ENCODE measurements at places on chromosomes 13 and 19. TPM values are rescaled to one million over a fixed set of nuclear protein-coding genes. Genes with fewer than 3 reads are reported as not detected.

- DNase-seq = peak; percentile 86
These were observed 10.6 kb upstream of the UBE2S start for GRCh38 chr19:55418185-55418584.

- no peak for DNase-seq
These were observed 55.4 kb upstream of the ZNF724 start for GRCh38 chr19:23305555-23305954.

PSG6 gene
- total RNA-seq = not detected

DNA sequence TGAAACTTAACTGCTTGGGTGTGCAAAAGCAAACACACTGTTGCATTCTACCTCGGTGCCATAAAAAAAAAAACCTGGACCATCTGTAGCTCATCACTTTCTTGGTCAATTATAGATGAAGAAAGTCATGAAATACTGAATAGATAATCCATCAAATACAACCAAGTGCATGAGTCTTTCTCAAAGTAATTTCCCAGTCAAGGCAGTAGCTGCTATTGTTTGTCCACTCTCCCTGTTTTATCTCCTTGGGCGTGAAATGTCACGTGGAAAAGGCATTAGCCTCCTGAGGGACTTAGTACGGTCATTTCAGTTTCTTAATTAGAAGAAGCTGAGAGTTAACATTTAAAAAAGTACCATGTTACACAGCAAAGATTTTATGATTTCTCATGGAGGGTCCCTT is 1697.9 kb downstream of the PCDH9 start:
- no peak for DNase-seq

CYP4F8 gene
- total RNA-seq = not detected

GRCh38 chr13:76796851-76797250 is 89.4 kb downstream of the KCTD12 start:
- DNase-seq = no peak

NEK3 gene
- total RNA-seq = 23.7 TPM

DNA sequence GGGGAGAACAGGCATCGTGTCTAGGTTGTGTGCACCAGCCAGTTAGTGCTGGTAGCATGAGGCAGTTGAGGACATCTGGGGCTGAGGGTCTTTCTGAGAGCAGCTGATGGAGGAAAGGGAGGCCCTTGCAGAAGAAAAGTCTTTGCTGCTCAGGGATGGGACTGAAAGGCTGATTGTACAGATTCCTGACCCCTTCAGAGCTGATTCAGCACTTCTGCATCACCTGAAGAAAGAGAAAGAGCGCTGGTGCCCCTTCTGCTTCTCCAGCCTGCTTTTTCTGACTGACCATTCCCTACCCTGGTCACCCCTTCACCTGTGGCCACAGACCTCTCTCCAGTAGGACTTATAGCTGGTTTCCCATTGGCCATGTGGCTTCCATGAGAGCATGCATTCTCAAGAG is 476.2 kb downstream of the TSHZ3 start:
- DNase-seq = no peak

- peak; percentile 56 for DNase-seq
These were observed 135.0 kb upstream of the KL start for GRCh38 chr13:32881074-32881776.
